ENCODE measurements at places on chromosomes 7 and 10. TPM values are rescaled to one million over a fixed set of nuclear protein-coding genes. Genes with fewer than 3 reads are reported as not detected.

PTF1A gene
- total RNA-seq = not detected

SLC18A3 gene
- total RNA-seq = not detected

SPDYE5 gene
- total RNA-seq = not detected

STOX1 gene
- total RNA-seq = 0.19 TPM

ANKRD30A gene
- not detected for total RNA-seq

CDK1 gene
- total RNA-seq = 0.35 TPM

UNCX gene
- total RNA-seq = not detected

ADCYAP1R1 gene
- total RNA-seq = 1.4 TPM

SCIN gene
- not detected for total RNA-seq

CH25H gene
- total RNA-seq = 1.00 TPM

LBX1 gene
- 0.13 TPM for total RNA-seq

DNA sequence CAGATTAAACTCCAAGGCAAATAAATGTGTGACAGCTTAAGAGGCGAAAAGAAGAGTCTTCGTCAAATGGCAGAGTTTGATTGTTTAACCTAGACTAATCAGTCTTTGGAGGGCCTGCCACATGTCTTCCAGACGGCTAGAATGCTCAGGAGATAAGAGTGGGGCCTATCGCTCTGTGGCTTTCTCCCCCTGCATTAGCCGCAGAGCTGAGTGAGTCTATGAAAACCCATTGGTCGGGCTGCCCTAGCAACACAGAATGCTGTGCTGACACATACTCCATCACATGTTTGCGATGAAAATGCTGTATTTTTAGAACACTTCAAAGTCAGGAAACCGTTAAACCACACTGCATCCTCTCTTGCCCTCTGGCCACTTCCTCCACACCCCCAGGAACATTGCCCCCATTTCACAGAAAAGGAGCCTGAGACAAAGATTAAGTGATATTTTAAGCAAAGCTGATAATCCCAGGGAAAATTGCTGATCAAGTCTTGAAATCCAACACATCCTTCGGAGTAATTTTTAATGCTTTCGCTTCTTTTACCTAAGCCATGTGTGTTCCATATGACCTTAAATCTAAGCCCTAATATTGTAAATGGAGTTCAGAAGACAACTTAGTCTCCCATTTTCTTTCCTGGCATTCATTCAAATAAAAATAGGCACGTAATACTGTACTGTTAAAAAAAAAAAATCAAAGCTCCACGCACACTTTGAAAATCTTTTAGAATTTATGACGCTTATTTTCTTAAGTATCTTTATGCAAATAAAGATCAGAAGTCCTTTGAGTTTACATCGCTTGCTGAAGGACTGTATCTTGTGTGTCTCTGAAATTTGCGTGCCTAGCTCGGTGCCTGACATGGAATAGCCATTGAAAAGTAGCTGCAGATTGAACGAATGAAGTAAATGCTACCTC lies 161.2 kb downstream of the CELF2 start:
- peak; percentile 82 for DNase-seq

GRCh38 chr7:158856883-158857668 lies 718 bp downstream of the DYNC2I1 start:
- DNase-seq = no peak

GRCh38 chr7:117324960-117325359 lies 2.1 kb upstream of the WNT2 start:
- no peak for DNase-seq

GRCh38 chr10:126872135-126872534 lies 33.1 kb upstream of the DOCK1 start:
- DNase-seq = no peak

GRCh38 chr7:25926451-25926850 lies 225.5 kb upstream of the NFE2L3 start:
- DNase-seq = no peak

DNA sequence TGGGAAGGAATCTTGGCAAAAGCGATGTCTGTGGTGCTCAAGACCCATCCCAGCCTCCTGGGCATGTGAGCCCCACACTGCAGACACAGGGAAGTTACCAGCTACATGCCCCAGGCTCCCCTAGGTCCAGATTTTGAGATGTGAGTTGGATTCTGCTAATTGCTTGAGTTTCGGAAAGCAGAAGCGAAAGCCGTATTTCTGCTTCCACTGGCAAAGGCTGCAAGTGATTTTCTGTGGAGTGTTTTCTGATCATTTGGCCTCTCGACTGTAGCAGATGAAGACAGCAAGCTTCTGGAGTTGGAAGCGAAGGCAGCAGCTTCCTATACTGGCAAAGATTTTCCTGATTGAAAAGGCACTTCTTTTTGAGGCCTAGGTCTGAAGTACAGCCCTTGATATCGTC lies 29.6 kb downstream of the ANKRD16 start:
- no peak for DNase-seq

DNA sequence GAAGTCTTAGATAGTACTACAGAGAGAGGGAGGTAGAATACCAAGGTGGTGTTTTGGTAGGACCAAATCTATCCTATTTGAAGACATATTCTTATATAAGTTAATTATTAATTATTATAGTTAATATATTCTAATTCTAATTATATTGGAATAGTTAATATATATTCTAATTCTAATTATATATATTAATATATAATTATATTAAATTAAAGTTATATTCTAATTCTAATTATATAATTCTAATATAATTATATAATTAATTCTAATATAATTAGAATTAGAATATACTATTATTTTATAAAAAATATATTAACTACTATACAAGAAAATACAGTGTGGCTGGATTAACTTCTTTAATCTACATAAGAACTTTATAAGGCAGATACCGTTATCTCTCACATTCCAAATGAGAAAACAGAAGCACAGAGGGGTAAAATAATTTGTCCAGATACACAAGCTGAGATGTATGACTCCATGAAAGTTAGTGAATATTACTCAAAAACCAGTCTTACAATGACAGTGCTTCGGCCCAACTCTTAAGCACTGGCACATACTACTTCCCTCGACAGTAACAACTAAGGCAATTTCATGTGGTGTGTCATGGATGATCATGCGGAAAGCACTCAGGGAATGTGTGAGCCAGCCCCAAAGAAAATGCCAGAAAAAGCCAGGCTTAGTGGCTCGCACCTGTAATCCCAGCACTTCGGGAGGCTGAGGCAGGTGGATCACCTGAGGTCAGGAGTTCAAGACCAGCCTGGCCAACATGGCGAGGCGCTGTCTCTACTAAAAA lies 42.6 kb downstream of the TYW1B start:
- no peak for DNase-seq

DNA sequence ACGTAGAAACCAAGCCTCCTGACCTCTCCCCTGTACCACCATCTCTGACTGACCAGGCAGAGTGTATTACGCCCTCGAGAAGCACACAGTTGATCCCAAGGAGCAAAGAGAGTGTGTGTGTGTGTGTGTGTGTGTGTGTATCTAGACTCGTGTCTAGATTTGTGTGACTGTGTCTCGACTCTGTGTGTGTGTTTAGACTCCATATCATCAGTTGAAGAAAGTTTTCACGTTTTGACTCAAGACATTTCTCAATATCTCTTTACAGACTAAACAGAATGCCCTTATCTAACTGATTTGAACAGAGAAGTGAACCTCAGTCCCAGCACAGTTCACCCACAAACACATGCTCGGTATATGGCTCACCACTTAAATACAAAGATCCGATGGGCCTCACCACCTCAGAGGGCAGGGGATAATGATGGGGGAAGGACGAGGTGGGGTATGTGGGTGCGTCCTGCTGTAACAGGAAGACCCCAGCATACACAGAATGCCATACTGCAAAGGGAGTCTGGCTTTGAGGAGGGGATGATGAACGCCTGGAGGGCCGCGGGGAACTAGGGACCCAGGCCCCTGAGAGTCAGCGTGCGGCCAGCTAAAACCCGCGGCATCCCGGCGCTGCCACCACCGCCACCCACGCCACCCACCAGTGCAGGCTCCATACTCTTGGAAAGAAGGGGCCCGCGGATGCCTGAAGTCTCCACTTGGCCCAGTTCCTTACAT lies 780 bp downstream of the ALDH18A1 start:
- no peak for DNase-seq

DNA sequence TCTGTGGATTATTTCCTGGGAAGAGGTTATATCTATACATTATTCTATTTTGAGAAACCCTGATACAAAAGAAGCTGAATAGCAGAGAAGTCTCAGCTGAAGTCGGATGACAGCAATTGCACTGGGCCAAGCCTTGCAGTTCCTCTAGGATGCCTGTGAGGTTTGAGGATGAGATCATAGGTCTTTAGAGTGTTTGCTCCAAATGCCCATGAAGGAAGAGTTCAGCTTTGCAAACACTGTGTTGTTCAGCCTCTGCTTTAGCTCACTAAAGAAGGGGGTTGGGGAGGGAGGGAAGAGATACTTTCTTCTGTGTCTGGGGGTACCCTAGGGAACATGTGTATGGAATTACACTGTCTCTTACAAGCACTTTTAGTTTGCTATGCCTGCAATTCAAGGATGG lies 282.5 kb upstream of the NRP1 start:
- DNase-seq = no peak

DNA sequence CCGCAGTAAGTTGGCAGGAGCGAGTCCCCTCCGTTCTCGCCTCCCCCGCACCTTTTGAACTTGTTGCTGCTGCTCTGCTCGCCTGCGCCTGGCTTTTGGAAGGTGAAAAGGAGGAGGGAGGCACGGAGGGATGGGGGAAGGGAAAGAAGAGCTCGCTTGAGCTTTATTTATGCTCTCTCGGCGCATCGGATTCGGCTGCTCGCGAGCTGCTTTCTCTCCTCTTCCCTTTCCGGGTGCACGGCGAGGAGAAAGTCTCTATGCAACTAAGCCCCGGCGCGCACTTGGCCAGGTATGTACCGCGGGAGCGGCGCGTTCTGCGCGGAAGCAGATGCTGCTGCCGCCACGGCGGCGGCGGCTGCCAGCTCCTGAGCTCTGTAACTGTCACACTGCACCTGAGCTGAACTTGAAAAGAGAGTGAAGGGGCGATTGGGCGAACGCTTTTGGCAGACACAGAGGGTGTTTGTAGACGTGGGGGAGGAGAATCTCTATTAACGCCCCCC lies 551 bp downstream of the KCND2 start:
- DNase-seq = peak; percentile 74

GRCh38 chr10:80454513-80455460 lies 677 bp downstream of the TSPAN14 start:
- peak; percentile 88 for DNase-seq

DNA sequence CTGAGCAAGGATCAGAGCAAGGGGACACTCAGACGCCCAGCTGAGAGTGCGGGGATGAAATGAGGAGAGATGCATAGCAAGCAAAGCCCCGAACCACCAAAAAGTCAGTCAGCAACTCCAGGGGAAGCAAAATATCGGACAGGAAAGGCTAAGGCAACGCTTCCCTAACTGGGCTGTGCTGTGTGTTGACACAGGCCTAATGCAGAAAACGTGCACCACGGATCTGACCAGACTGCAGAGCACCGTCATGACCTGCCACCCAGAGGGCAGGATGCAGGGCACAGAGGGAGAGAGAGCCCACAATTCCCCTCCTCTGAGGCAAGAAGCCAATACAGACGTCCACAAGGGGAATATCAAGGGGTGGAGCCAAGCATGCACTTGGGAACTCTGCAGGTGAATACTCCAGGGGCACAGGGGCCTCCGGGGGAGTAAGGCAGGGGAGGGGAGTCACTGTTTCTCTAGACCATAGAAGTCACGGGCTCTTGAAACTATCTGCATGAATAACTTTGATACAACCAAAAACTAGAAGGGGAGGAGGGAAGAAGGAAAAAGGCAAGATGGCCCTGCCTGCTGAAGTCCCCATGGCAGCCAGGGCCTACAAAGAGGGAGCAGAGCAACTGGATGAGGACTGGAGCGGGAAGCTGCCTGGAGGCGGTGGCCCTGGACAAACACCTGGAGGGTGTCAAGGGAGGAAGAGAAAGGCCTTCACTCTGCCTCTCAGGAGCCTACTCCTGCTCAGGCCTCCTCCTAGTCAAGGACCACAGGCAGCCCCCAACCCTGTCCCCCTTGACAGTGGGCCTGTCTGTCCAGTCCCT lies 26.2 kb downstream of the GRID1 start:
- DNase-seq = peak; percentile 53

DNA sequence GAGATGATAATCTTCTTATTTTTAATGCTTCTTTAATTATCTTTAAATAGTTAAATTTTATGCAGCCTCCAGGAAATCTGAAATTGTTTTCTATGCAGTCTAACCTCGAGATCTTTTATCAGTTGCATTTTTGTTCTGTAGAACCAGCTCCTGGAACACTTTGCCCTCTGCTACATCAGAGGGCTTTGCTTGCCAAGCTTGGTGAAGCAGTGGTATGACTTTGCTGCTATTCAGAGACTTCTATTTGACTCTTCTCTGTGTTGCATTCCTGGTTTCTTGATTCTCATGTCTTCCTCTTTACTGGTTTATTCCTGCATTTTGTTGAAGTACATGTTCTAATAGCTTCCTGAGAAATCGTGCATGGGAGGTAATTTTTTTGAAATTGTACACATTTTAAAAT lies 163.7 kb upstream of the TMEM229A start:
- DNase-seq = no peak

DNA sequence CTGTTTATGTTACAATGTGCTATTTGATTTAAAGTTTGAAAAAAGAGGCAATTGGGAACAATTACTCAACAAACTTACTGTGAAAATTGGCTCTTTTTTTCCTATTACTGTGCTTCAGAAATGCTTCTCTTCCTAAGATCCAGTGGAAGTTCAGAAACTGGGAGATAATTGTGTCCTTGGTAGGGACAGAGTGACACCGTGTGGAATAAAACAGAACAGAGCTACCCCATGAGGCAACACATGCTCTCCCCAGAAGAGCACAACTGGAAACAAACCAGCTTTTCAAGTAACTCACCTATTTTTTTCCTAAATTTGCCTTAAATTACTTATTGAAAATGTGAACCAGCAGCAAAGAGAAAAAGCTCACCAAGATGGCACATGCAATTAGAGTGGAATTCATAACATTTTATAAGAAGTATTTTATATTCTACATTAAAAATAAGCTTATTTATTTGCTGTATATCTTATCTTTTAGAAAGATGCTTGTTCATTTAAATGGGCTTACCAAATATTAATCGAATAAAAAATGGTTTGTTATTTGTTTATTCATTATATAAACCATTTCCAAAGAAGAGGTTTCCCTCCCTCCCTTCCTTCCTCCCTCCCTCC lies 346.1 kb upstream of the ANKRD30A start:
- DNase-seq = no peak

- no peak for DNase-seq
Measured at GRCh38 chr10:22824520-22824919, 103.3 kb upstream of the ARMC3 start.

GRCh38 chr7:26534649-26535482 lies 243.2 kb downstream of the SNX10 start:
- DNase-seq = no peak

GRCh38 chr7:112079122-112079521 lies 127.1 kb downstream of the DOCK4 start:
- no peak for DNase-seq
